Activated effector memory CD4-positive, alpha-beta T cell treated with Interleukin-2 at 50 U/mL for 16 hours (primary cell): ENCODE measurements at places on chromosomes 6 and 20.

DNA sequence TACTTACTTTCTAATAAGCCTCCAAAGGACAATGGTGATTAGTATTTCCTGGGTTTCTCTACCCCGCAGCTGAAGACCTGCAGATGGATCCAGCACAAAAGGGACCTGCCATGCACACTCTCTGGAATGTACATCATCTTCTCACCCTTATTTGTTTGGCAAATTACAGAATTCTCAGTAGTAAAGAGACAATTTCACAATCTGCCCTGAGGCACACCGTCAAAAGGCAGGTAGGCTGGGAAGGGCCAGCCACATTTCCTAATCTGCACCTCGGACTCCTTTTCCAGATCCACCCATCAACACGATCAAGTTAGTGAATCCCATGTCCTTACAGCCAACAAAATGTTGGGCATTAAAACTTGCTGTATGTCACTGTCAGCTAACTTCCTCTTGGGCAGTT is 4.9 kb downstream of the OVOL2 start:
- DNase-seq: no peak

DNA sequence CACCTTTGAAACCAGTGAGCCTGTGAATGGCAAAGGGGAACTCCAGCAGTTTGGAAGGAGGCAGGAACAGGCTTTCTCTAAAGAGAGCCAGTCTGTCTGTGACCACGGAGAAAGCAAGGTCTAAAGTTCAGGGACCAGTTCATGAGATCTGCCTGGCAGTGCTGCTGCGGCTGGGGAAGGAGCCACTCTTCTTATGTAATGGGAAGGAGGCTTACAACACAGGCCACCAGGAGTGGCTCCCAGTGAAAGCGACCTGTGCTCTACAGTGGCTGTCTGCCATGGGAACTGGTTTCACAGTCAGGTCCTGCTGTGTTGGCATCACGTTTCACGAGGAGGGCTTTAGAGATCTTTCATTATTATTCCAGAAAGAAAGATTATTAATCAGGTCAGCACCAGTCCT is 291.9 kb upstream of the PRDM1 start:
- no peak for DNase-seq

DNA sequence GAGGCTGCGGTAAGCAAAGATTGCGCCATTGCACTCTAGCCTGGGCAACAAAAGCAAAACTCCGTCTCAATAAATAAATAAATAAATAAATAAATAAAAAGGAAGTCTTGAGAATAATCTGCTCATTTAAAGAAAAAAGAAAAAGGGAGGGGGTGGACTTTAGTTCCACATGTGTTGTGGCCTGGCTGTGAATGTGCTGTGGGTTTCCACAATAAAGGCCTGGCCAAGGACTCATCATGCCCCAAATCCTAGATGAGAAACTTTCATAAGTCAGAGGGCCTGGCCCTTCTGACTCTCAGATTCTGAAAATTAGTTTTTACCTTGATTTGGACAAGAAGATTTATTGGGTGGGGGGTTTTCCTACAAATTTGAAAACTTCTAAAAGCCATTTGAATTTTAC is 48.4 kb downstream of the RIOK1 start:
- no peak for DNase-seq

- no peak for DNase-seq
Measured at GRCh38 chr6:17663226-17663625, 43.5 kb downstream of the NUP153 start.

GRCh38 chr6:56227071-56227879 is 20.1 kb downstream of the COL21A1 start:
- no peak for DNase-seq

DNA sequence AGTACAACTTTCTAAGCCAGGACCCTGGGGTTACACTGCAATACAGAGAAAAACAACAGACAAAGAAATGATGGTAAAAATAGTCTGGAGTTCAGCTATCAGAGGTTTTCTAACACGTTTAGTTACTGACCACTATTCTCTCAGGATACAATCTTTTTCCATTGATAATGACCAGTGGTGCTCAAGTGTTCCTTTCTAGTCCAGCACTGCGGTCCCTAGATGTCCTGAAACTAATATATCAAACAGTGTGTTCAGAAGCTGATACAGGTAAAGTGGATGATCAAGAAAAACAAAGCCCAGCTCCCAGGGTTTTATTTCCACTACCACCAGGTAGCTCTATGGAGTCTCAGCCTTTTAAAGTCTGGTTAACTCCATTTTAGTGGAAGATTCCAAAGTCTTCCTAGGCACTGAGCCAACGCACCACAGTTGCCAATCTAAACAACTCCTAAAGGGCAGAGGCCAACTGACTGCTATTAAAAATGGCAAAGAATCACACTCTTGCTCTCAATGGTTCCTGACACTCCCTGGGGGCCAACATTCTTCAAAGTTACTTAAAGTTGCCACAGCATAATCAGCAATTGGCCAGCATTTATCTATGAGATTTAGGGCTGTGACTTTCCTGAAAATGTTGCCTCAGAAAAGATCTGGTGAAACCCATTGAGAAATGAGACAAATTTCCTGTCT is 38.2 kb downstream of the DZANK1 start:
- DNase-seq: no peak

GRCh38 chr6:139406577-139407343 is 32.3 kb upstream of the CITED2 start:
- DNase-seq: no peak

GRCh38 chr20:37770908-37771307 is 77.1 kb downstream of the CTNNBL1 start:
- no peak for DNase-seq
